ENCODE measurements at places on chromosomes 5 and 9.
A peak's percentile ranks its signal among the peaks of the same experiment; 100 is the strongest.

DNA sequence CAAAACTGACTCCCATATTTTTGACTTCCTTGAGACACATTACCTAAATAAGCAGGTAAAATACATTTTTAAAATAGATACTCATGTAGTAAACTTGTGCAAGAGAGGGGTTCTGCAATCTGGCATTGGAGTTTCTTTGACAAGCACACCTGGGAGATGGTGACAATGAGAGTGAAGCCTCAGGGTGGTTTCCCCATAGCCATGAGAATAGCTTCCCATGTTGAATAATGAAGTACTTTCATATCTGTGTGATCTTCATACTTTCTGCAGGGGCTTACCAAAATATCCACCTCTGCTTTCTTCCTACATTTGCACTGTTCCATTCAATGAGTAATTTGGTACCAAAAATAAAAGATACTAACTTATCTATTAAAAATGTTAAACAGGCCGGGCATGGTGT is 44.7 kb upstream of the VCAN start:
- DNase-seq, result no peak

DNA sequence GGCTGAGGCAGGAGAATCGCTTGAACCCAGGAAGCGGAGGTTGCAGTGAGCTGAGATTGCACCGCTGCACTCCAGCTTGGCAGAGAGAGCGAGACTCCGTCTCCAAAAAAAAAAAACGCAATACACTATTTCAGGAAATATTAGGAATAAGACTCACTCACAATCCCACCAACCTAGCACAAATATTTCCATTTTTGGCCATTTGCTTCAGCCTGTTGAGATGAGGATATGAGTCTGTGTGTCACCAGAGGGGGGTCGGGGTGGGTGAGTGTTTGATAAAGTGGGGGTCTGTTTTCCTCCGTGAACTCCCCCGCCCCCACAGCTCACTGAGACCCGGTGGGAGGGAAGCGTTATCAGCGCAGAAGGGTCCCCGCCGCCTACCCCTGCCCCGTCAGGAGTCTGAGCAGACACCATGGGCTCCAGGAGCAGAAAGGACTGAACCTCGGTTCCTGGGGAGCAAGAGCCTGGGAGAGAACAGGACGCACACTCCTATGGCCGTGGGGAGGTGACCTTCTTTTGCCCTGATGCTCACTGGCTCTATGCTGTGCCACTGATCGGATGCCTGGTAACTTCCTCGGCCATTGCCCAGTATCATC is 153.8 kb upstream of the PHYKPL start:
- DNase-seq, result no peak

- DNase-seq, result no peak
These were observed 1.1 kb upstream of the SMC2 start for GRCh38 chr9:104092875-104093600.

GRCh38 chr5:139651853-139652787 is 4.0 kb downstream of the CXXC5 start:
- peak; percentile 76 for DNase-seq

GRCh38 chr5:103602438-103602837 is 39.8 kb upstream of the NUDT12 start:
- DNase-seq, result no peak

- no peak for DNase-seq
These were observed 21.7 kb upstream of the BICD2 start for GRCh38 chr9:92786298-92786697.

DNA sequence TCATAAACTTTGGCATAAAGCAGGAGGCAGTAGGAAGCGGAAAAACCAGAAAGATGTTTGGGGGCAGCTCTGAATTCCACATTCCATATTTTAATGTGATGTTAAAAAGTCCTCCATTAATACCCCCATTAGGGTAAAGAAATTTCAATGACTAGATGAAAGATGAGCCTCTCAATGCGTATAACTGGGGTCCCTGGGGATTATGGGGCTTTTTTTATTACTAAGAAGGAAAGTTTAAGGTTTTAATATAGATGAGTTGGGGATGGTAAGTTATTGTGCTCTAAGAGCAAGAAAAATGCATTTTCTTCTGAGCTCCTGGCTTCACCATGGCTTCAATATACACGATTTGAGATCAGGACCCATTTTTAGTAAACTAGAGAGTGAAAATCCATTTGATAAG is 321.9 kb downstream of the CDK5RAP2 start:
- no peak for DNase-seq

DNA sequence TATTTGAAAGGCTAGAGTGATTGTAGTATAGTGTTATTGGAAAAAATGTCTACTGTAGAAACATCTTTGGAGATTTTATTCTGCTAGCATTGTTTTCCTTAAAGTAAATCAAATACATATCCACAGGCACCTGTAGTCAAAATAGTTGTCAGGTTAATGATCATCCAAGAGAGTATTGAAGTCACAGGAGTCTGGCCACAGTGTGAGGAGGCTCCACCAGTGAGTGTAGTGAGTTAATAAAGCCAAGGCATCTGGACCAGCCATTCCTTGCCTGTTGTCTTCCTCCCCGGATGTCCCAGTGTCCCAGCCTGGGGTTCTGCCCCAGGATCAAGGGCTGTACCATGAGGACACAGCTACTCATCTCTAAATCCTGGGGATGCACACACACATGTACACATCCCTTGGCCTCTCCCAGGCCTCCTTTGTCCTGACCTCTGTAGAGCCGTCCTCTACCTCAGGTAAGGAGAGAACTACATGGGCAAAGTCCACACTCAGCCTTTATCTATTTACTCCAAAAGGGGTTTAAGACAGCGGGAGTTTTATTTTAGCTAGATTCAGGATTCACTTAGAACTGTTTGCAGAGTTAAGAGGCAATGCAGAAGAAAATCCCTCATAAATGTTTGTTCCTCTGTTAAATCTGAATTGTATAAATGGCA is 3.7 kb downstream of the PIK3R1 start:
- DNase-seq, result no peak

- peak; percentile 10 for DNase-seq
These were observed 9.3 kb upstream of the NRARP start for GRCh38 chr9:137311171-137311985.

DNA sequence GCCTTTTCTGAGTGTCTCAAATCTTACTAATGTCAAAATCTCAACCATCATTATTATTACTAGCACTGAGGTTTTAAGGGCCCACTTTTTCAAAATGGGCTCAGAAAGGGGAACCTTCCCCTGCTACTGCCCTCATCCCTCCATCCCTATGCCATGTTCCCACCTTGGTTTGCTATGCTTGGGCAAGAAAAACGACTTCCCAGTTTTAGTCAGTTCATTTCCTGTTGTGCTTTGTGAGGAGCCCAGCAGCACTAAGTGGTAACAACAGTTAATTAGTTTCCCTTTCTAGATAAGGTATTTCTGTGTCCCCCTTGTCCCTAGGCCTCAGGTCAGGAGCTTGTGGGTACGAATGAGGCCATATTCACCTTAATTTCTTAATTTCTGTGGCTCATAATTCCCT is 595.2 kb downstream of the RAB3C start:
- DNase-seq, result no peak

GRCh38 chr5:97877588-97877987 is 694.5 kb upstream of the RIOK2 start:
- DNase-seq, result no peak

GRCh38 chr5:138492560-138493045 is 27.3 kb downstream of the EGR1 start:
- no peak for DNase-seq

DNA sequence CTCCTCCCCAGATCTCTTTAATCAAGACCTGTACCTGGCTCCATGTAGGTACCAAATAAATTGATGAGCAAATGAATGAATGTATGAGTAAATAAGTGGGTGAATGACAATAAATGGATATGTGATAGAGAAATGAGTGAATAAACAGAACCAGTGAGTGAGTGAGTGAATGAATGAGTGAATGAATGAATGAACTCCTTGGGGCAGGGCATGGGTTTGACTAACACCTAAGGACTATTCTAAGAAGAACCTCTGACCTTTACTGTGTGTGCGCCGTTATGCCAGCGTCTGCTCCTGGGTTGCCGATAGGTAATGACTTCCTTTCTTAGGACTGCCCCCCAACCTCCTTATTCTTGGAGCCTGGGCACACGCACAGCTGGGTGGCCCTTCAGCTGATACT is 1.8 kb upstream of the RPL26L1 start:
- no peak for DNase-seq

- DNase-seq, result no peak
These were observed 51.6 kb downstream of the ITGA1 start for GRCh38 chr5:52839285-52839684.

GRCh38 chr5:91281401-91281800 is 101.7 kb downstream of the ARRDC3 start:
- no peak for DNase-seq

DNA sequence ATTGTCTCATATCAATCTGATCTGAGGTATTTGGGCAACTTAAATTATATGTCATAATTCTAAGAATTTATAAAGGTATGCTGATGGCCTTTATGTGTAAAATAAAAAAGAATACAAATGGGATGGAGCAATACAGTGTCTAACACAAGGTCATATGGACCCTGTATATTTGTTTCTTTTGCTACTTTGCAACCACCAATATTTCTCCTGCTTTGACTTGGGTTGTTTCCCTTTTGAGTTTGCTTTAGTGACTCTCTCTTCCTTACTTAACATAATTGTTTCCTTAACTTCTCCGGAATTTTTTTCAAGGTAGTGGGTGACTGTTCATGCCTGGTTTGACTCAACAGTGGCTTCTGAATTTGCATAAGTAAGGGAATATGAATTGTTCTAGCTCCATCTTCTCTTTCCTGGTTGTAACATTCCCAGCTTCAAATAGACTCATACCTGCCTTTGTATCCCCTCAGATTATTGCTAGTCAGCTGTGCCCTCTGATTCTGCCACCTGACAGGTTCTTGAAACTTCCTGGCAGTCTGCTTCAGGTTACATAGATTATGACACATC is 30.2 kb upstream of the ANXA1 start:
- DNase-seq, result no peak

DNA sequence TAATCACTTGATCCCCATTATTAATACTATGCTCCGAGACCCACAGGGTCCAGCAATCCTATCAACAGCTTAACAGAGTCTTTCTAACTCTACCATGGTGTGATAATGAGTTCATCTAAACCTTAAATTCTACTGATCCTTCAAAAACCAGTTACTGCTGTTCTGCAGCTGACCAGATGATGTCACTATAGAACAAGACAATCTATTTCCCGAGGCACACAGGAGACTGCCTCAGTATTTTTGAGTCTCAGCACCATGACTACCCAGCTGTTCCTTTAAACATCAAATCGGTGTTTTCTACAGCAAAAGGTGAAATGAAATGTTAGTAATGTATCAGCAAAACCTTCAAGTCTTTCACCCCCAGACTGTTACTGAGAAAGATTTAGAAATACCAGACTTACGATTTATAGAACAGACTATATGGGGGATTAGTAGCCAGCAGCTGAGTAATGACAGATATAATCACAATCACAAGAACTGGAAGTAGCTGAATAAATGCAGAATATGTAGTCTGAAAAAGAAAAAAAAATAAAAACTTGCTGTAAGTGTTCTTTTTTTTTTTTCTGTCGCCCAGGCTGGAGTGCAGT is 16.9 kb downstream of the DNAJC18 start:
- DNase-seq, result no peak

DNA sequence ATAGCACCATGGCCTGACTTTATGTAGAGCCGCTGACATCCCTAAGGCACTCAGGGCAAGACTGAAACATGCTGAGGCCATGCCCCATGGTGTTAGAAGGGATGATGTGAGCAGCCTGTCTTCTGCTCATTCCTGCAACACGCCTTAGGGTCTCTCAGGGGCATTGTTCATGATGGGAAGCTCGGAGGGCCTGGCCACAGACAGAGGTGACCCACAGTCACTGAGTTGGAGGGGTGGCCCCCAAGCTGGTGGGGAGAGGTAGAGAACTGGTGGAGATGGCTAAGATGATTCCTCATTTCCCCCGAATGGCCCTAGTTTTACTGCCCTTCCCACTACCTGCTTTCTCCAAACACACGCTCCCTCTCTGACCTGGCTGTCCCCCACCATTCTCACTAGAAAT is 135.2 kb downstream of the BARX1 start:
- DNase-seq, result no peak

DNA sequence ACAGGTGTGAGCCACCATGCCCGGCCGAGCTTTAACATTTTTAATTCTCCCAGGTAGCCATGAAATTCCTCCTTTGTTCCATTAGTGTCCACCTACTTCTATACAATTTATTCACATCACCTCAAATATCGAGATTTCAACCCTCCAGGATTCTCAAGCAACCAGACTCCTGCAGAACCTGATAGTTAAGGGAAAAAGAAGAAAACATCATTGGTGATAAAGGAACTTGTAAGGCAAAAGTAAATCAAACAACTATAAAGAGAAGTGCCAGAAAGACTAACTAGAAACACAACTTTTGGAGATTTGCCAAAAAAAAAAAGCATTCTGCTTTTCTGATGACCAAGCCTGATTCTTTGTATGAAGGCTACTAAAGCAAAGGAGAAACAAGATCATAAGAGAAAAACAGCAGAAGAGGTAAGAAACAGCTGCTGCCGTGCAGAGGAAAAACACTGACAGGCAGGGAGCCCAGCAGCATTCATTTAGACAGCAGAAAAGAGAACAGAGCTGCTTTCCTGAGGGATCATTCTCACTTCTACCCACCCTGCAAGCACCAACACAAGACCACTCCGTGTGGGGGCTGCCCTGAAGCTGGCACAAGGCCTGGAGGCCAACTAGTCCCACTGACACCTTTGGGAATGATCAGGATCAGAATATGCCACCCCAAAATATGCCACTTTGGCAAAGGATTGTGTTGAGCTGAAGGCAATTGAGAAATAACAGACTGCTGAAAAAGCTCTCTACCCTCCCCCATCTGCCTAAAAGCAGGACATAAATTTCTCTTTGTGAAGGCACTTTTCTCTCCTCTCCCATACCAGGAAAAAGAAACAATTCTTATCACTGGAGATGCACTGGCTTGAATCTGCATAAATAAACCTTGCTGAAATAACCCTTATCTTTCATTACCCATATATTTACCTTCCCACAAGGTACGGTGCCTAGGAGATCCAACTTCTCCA is 75.1 kb downstream of the ALDH7A1 start:
- peak; percentile 73 for DNase-seq

DNA sequence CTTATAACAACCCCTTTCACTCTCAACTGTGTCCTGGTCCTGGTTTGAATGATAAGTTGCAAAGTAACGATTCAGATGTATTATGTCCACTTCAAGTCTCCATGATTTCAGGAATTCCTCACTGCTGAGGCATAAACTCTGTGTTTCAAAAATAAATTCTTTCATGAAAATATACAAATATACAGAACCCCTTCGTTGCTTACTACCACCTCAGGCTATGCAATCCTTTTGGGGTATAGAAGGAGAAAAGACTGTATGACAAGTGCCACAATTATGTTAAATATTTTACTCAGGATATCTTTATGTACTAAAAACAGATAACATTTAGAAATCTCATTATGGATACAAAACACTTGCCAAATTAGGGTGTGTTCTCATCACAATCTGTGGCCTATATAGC is 190.7 kb downstream of the KCTD16 start:
- DNase-seq, result no peak

GRCh38 chr9:129901993-129902739 is 66.9 kb downstream of the USP20 start:
- DNase-seq, result no peak

- no peak for DNase-seq
These were observed 512.2 kb upstream of the ADAMTS16 start for GRCh38 chr5:4627929-4628328.

- no peak for DNase-seq
These were observed 74.0 kb downstream of the NSG2 start for GRCh38 chr5:174119468-174119881.

- no peak for DNase-seq
These were observed 112.6 kb downstream of the MACIR start for GRCh38 chr5:103371046-103371607.

All from ovary (tissue), 10 donors.